Glomerular endothelial cell (primary cell): ENCODE measurements at places on chromosomes 5 and 9. TPM values are rescaled to one million over a fixed set of nuclear protein-coding genes. Genes with fewer than 3 reads are reported as not detected.
A peak's percentile ranks its signal among the peaks of the same experiment; 100 is the strongest.

GRCh38 chr5:156446526-156446925, 119.6 kb downstream of the SGCD start:
- no peak for DNase-seq

GRCh38 chr9:133880851-133881661, 111.1 kb downstream of the VAV2 start:
- DNase-seq = no peak

Gene PPP2CA
- 133 and 164 TPM in 2 replicates for total RNA-seq

GRCh38 chr5:74294231-74294705, 346.3 kb downstream of the ENC1 start:
- DNase-seq = no peak

Gene GRXCR2
- total RNA-seq = not detected in 2 replicates

Gene TAF11L5
- not detected in 2 replicates for total RNA-seq

DNA sequence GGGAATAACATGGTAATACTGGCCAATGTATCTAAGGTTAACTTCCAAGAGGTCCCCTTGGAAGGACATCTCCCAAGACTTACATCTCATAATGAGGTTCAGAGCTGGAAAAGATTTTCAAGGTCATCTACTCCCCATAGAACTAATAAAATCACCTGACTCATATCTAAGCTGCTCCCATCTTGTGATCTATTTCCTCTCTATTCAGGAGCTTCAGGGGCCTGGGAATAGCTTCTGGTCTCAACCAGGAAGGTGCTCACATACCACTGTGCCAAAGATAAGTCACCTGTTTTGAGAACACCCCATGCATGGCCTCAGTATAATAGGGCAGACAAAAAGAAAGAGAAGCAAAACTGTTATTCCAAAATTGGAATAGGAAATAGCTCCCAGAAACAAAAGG, 74.2 kb downstream of the OXCT1 start:
- no peak for DNase-seq

Gene PCDHGC5
- total RNA-seq = 0.24 and 2.5 TPM in 2 replicates

GRCh38 chr5:171444582-171444981, 25.1 kb downstream of the FGF18 start:
- no peak for DNase-seq

Gene RMRP
- 2,917 and 4,459 TPM in 2 replicates for total RNA-seq

GRCh38 chr5:17089690-17090089, 127.7 kb upstream of the BASP1 start:
- DNase-seq = no peak

- DNase-seq = no peak
Measured at GRCh38 chr5:156327296-156327695, 332 bp downstream of the SGCD start.

Gene CRHBP
- total RNA-seq = 0.58 and 3.4 TPM in 2 replicates

Gene TLR4
- 38.6 and 38.8 TPM in 2 replicates for total RNA-seq

GRCh38 chr9:72675586-72675985, 154.2 kb downstream of the TMC1 start:
- no peak for DNase-seq

Gene RGS14
- 9.8 and 12.8 TPM in 2 replicates for total RNA-seq

DNA sequence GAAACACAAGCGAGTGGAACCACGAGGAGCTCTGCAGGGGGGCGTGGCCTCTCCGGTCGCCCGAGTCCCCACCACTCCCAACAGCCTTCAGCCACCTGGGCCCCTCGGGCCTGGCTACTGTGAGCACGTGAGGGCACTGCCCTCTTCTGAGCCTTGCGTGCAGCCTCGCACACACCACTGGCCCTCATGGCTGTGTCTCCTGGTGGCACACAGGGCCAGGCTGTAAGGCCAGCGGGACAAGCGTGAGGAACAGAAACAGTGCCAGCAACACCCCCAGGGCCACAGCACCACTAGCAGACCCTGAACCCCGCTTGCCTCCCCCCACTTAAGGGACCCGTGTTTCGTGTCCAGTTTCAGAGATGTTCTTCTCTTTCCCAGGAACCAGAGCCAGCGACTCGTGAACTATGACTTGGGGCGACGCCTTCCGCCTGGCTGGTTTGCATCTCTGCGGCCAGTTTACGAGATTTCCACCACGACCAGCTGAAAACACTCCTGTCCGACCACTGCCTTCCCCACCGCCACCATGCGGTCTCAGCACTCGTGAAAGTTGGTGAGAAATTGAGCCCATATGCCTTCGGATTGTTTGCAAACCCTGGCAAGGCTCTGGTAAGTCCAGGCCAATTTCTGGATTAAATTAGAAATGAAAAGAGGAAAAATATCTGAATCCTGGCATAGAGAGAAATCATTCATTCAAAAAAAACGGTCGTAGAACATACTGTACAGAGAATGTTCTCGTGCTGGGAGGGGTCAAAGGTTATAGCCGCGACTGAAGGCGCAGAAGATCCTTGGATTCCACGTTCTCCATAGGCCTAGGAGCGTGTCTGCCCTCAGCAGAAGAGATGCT, 135.6 kb downstream of the ZNF354C start:
- DNase-seq = no peak

- DNase-seq = peak; percentile 5
Measured at GRCh38 chr5:102223542-102224477, 72.3 kb downstream of the SLCO4C1 start.

- DNase-seq = peak; percentile 71
Measured at GRCh38 chr5:141475625-141476131, at the start of gene PCDHGC3. Gene PCDHGC3 (plus strand): TSS chr5:141475966. CDS start chr5:141476117, 151 bp downstream.

GRCh38 chr5:179377421-179378115, 32.3 kb upstream of the ADAMTS2 start:
- DNase-seq = no peak

DNA sequence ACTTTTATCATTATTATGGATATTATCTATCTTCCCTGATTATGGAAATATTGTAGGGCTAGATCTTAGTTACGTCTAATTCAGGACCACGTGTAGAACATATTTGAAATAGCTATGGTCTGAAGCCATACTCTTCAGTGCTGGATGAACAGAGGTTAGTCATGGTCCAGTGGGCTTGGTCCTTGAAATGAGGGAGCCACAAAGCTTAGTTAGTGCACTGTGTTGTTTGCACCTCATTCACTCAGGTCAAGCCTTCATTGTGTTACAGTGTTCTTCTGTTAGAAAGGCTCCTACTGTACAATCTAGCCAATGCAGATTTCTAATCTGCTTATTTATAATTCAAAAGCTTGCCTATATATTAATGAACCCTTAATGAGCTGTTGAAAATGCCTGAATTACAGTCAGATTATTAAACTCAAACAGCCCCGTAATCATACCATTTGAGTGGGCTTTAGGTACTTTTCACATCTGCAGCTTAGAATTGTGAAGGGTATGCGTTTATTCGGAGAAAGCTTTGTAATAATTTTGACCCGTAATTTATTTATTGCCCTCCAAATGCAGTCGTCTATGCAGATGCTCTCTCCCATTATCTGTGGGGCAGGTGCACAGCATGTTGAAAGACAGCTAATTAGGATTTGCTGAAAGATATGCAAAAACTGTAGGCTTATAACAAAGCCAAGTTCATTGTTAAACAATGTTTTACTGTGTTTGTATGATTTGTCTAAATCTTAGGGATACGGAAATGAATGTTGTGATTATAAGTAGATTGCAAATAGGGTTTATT, 164.9 kb downstream of the PBX3 start:
- DNase-seq = no peak

GRCh38 chr5:132830436-132831094, at the start of gene SHROOM1:
Gene SHROOM1 (minus strand): TSS chr5:132830647. CDS start chr5:132826140, 4,507 bp downstream.
- no peak for DNase-seq

DNA sequence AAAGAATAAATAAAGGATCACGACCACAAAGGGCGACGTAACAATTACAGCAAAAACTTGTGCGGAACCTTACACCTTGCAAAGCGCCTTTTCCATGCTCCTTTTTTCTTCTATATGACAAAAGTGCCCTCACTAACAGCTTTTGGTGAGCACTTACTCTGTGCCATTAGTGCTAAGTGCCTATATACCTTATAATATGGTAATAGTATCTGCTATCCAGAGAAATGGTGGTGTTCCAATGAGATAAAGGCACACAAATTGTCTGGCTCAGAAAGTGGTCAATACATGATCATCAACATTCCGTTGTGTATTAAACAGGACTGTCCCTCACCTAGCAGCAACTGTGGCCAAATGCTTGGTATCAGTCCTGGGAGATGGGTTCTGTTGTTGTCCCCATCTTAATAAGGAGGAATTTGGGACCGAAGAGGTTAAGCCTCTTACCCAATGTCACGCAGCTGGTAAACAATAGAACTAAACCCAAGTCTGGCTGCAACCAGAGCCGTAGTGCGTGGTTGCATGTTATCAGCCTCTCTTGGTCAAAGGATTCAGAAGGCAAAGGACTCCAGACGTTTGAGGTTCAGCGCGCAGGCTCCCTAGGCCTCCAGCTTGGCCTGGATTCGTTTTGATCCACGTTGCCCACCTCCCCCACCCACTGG, 564 bp upstream of the TOR2A start:
- DNase-seq = no peak

- no peak for DNase-seq
Measured at GRCh38 chr5:124397317-124397716, 349.1 kb downstream of the ZNF608 start.

- DNase-seq = peak; percentile 29
Measured at GRCh38 chr5:168317521-168318147, 26.2 kb downstream of the WWC1 start.

DNA sequence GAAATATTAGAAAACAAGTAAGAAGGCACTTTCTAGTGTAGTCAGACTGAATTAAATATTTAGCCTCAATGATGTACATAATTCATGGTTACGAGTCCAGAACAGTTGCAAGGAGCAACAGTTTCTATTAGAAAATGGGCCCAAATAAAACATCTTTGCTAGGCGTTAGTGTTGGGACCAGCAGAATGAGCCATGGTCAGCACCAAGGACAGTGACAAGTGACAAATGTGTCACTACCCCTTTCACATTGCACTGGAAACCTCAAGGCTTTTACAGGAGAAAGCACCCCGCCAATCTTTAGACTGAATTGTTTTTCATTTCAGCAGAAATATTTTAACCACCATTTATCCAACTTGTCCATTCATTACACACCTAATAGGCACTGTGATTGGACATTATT, 301.3 kb upstream of the ADCY2 start:
- no peak for DNase-seq

Gene GEMIN5
- 13.7 and 14.7 TPM in 2 replicates for total RNA-seq

- DNase-seq = no peak
Measured at GRCh38 chr5:165029099-165029870, 1523.9 kb downstream of the MAT2B start.

- no peak for DNase-seq
Measured at GRCh38 chr9:91847581-91848091, 102.4 kb downstream of the ROR2 start.

GRCh38 chr9:111896942-111897600, 457 bp downstream of the UGCG start:
- no peak for DNase-seq

GRCh38 chr5:36723912-36724311, 117.5 kb downstream of the SLC1A3 start:
- DNase-seq = no peak

DNA sequence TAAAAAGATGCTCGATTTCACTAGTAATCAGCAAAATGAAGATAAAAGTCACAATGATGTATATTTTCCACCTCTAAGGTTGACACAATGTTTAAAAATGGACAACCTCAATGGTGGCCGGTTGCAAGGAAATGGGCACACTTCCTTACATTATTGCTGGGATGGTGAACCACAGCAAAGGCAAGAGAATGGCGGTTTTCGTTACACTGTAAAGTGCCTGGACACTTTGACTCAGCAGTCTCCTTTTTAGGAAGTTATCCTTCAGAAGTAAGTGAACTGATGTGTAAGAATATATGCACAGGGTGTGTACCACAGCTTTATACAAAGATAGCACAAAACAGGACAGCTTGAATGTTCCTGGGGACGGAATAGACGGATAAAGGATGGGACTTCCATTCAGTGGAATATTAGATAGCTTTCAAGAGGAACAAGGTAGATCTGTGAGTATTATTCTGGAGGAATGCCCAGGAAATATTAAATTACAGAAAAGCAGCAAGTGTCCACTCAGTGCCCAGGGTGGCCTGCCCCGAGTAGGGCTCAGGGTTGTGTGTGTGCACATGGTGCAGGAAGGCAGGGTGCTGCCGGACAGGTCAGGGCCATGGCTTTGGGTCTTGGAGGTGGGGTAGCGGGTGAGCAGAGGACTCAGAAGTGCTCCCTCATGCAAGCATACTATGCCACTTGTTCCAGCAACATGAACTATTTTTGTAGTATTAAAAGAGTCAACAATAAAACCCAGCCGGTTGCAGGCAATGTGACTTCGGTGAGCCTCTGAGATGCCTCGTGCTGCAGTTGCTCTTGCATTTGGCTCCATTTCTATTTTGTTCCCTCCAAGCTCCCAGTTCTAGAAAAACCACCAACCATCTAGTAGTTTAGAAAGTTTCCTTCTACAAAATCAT, 24.5 kb downstream of the GADD45G start:
- no peak for DNase-seq

DNA sequence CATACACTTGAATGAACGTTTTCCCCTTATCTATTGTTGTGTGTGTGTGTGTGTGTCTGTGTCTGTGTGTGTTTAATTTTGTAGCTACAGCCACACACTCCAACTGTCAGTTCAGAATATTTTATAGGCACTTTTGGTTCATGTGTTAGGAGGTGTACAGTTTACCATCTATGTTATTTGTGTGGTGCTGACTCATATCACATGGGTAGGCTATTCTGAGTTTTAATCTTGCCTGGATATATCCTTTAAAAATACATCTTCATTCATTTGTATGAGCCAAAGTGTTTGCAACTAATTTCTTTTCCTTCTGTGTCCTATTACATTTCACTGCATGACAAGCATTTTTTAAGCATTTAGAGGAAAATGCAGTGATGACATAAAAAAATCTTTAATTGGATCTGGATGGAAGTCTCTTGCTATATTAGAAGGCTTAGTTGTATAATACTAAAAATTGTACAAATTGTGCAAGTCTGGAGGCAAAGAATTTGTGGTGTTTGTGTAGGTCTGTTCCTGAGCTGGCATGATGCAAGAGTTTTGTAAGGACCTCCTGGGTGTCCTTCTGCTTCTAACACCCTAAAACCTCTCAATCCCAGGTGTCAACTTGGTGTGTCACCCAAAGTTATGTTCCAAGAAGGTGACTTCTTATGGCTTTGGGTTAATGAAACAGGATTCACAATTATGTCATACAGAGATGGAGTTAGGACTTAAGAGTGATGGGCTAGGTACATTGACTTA, 52.4 kb upstream of the HMHB1 start:
- no peak for DNase-seq
